HEK293T (cell line): ENCODE measurements at places on chromosomes 4 and X.
A peak's percentile ranks its signal among the peaks of the same experiment; 100 is the strongest.

DNA sequence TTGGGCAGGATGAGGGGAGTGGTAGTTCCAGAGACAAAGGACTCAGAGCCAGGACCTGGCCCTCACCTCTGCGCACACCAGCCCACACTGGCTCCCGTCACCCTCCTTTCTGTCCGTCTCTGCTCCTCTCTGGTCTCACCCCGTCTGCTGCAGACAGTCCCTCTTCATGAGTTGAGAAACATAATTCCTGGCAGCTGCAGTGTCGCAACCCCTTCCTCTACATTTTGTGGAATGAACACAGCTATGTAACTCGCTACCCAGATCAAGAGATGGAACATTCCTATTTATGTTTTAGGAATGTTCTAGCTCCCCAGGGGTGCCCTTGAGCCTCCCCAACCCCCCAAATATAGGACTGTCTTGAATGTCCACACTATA is 59.3 kb downstream of the SHROOM2 start:
- no peak for DNase-seq

GRCh38 chrX:23952984-23953907 is 45.4 kb downstream of the CXorf58 start:
- DNase-seq: peak; percentile 21

GRCh38 chr4:156512622-156513021 is 459.0 kb downstream of the PDGFC start:
- DNase-seq: no peak

DNA sequence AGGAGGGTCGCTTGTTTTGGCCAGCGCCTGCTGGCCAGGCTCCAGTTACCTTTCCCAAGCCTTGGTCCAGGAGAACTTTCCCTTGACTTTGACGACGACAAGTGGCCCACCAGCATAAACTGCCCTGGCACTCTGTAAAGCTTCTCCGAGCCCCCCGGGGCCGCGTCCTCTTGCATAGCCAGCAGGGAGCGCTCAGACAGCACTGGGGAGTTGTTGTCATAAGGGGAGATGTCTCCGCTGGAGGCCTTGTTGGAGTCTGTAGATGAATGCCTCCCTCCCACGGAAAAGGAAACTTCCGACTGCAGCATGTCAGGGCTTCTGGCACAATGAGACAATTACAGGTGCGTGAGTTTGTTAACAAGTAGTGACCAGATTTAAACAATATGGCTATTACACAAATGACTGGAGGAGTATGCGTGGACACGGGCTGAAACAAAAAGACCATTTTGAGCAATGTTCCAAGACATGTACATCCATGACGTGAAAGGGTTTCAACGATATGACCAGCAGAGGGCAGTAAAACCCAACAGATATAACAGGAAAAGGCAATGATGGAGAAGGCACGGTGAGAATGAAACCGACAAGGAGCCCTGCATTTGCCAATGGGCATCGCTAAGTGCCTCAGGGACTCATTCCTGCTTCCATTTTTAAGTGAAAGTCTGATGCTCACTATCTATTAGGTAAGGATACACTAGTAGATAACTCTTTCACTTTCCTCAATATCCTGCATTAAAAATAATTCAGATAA is 33.0 kb downstream of the HCCS start:
- peak; percentile 65 for DNase-seq

GRCh38 chrX:69987691-69988090 is 62.0 kb downstream of the AWAT2 start:
- no peak for DNase-seq

GRCh38 chr4:132809298-132810032 is 339.6 kb upstream of the PCDH10 start:
- no peak for DNase-seq

DNA sequence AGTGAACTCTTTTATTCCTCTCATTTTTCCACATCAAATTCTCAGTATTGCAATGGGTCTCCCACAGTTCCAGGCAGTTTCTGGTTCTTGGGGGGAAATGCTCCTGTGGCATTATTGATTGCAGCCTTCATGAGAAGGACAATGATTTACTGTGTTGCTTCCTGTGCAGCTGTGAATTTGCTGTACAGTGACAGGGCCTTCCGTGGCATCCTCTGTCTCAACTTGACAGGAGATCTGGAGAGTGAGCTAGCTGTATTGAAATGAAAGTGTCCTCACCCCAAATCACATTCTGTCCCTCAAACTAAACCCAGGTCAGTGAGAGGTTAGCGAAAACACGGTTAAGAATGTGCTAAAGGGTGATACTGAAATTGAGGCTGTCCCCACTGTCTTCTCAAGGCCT is 77.1 kb upstream of the ATOH1 start:
- no peak for DNase-seq

DNA sequence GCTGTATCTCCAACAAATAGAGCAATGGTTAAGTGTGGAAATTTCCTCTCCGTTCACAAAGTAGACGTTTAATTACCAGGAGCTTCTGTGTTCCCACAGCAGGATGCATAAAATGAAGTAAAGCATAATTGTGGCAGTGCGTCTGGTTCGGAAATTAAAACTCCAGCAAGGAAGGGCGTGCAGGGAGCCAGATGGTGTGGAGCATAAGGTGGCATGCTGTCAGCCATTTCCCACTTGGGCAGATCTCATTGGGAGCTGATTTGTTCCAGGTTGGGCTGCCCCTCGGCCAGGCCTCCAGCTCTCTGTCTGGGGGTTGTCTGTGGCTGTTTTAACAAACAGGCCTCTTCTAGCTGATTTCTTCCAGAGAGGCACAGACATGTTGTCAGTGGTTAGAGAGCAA is 182.1 kb upstream of the CLNK start:
- DNase-seq: no peak

DNA sequence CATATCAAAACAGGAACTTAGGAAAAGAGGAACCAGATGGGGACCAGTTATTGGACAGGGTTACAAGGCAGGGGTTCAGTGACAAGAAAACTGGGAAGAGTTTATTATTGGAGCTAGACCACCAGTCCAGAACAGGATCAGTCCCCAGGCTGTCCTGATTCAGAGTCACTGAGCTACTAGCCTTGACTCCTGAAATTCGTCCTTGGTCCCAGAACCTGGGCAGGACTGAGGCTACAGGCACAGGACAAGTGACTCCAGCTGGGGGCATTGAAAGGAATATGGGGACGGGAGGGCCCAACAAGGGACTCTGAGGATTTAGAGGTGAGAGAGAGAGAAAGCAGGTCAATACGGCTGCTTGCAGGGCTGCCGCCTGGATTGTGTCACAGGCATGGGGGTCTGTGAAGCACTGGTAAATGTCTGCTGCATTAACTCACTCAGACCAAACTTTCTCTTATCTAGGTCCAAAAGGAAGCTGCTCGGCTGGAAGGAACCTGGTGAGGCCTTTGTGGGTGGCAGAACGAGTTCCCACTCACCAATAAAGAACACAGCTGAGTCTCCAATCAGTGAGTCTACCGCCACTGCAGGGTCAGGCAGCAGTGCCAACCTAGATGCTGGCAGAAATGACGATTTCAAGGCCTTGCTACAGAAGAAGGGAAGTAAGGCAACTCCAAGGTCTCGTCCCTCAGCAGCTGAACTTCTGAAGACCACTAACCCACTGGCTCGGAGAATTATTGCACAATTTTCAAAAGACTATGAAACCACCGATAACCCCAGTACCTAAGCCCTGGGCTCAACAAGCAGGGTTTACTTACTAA is 11.3 kb upstream of the RTL5 start:
- no peak for DNase-seq

DNA sequence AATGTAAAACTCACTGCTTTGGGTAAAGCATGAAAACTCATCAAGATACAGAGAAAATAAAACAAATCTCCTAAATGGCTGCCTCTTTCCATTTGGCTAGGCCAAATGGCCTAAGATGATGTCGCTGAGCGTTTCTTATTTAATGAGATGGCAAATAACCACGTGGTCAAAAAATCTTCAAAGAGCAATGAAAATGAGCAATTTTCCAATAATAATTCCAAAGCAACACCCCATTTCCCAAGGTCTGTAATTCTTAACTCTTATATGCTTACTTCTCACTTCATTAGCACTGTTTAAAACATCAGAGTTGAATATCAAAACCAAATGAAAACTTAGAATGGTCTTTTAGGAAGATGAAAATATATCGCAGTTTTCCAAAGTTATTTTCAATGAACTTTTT is 222.3 kb upstream of the MID1 start:
- no peak for DNase-seq

DNA sequence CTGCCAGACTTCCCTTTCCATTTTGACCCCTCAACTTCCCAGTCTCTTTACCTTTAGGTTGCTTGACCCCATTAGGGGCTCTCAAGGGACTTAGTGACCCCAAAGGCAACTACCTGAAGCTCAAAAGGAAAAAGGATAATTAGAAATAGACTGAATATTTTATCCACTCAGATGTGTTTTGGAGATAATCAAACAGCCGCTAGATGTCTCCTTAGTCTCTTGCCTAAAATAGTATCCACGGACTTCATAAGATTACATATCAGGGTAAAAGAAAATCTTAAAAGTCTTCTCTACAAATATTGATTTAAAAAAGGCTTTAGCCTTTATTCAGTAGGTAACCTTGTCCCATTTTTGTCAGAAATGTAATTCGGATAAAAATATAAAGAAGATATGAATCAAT is 21.0 kb upstream of the RHOXF2 start:
- no peak for DNase-seq

GRCh38 chr4:108172753-108173598 is 4.2 kb upstream of the LEF1 start:
- DNase-seq: peak; percentile 67

DNA sequence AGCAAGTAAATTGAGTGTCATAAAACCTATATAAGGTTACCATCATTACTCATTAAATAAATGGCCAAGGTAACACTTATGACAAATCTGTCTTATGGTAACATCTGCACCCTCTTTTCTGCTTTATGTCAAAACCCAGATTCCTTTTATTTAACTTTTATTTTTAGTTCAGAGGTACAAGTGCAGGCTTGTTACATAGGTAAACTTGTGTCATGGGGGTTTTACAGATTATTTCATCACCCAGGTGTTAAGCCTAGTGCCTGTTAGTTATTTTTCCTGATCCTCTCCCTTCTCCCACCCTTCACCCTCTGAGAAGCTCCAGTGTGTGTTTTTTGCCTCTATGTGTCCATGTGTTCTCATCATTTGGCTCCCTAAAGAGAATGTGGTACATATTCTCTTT is 930.7 kb downstream of the CCSER1 start:
- no peak for DNase-seq

DNA sequence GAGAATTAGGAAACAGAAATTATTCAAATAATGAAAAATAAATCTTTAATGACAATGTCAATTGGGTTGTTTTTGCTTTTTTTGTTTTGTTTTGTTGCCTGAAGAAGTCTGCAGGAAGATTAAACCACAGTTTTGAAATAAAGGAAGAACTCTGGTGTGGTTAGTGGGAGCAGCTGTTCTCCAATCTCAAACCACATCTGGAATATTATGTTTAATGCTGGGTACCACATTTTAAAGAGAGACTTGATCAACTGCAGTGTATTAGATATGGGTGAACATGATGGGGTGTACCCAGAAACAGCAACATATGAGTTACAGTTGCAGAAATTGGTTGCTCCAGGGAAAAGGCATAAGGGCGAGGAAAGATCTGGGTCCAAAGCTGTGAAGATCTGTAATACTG is 171.2 kb upstream of the RPL34 start:
- DNase-seq: no peak

- DNase-seq: no peak
Observed at GRCh38 chr4:158801677-158802076, 32.9 kb downstream of the FNIP2 start.

DNA sequence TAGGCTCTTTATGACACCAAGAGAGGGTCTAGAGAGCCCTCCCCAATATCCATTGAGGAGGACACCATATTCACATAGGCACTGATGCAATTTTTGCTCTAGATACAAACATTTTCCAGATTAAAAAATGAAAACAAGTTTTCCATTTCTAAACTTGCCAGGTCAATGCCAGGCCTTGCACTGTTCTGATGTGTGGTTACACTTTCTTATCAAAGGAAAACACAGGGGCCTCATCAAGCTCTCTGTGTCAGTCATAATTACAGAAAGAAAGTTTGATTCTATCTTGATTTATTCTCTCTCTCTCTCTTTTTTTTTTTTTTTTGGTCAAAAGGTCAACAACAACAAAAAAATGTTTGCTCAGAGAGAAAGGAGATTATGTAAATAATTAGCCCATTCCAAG is 80.2 kb upstream of the ACSL4 start:
- no peak for DNase-seq

- DNase-seq: peak; percentile 70
Observed at GRCh38 chrX:110442635-110443034, 84.0 kb downstream of the RTL9 start.

GRCh38 chr4:38314663-38315062 is 349.3 kb upstream of the KLF3 start:
- DNase-seq: no peak

- no peak for DNase-seq
Observed at GRCh38 chrX:153184787-153185186, 5.7 kb downstream of the MAGEA1 start.

DNA sequence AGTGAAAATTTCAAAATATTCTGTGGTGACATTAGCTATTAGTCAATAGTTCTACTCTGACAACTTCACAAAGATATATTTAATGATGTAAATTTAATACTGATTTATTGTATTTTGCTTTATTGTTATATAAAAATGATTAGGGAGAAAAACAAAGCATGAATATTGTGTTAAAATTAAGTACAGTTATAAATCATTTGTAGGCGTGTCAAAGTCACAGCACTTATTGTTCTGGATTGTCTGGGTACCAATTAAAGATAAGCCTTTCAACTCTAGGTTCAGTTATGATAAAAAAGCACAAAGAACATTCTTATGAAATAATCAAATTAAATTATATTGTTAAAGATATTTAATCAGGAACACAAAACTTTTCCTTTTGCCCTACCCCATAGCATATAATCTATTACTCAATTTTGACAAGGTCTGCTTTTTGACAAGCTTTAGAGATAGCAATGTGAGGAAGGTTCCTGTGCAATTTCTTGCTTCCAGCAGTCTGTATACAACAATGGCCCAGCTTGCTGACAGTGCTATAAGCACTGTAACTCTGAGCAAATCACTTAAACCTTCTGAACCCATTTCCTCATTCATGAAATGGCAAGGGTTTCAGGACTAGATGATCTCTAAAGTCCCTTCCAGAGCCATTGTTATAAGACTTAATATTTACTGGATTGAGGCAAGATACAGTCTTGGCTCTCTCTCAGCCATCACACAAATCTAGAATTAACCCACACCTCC is 910.3 kb upstream of the LCORL start:
- no peak for DNase-seq

DNA sequence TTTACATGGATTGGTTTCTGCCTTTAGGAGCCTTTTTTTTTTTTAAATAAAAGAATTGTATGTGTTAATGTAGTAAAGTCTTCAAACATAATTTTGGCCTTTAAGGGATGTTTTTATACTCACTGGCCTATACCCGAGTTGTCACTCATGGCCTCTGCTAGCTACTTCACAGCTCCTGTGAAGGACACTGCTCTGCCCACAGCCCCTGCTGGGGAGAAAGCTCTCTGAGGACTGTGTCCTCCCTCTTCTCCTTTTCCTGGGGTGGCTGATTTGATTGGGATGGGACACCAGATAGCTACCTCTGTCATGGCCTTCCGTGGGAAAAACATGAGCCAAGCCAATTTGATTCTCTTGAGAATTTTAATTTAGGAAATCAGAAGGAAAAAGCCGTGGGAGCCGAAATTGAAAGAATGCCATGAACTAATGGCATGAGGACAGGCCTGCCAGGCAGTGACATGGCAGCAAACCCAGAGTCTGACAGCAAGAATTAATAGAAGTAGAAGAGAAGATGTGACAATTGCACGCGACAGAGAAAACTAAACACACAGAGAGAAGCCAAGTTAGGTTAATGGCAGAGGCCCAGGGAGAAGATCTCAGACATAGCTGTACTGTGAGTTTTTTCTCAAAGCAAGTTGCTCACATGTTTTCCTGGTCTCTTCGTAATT is 81.4 kb downstream of the ARHGAP10 start:
- DNase-seq: no peak
